T-cell (primary cell): ENCODE measurements at places on chromosomes 13 and 19.

DNA sequence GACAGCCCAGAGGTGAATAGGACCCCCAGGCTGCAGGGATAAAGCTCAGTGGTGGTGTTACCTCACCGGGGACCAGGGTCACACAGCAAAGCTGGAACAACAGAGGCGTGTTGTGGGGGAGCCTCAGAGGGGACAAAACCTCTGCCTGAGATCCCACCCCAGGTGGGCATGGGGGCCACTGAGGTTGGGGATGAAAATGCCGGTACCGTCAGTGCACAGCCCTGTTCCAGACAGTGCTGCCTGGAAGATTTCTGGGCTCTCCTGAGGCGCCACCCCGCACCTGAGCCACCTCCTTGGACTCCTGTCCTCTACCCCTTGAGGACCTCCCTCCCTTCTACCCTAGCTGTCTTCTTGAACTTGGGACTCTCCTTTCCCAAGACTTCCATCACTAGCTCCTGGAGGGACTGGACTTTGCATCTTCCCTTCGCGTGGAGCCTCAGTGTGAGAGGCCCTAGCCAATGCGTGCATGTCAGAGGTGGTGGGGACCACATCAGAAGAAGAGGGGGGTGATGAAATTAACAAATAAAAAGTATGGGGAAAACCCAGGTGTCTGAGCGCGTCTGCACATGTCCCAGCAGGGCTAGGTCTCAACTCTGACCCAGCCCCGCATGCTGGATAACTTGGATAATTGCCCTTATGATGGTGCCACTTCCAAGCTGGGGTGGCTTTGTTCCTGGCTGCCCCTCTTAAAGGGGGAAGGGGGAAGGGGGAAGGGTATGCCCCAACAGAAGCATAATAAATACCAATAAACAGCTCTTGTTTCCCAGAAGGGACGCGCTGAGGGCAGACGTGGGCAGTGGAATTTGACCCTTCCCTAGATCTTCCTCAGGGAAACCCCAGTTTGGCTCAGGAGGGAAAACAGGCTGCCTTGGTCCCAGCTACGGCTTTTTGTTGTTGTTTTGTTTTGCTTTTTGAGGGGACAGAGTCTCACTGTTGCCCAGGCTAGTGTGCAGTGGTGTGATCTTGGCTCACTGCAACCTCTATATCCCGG is 11.6 kb downstream of the CNFN start:
- no peaks in the 10 kb centered on the region for H3K36me3 ChIP-seq
- no peaks in the 10 kb centered on the region for H3K27me3 ChIP-seq
- no peak overlapping the region for H3K27ac ChIP-seq
- no peak overlapping the region for H3K4me3 ChIP-seq
- no peaks in the 10 kb centered on the region for H3K4me1 ChIP-seq

DNA sequence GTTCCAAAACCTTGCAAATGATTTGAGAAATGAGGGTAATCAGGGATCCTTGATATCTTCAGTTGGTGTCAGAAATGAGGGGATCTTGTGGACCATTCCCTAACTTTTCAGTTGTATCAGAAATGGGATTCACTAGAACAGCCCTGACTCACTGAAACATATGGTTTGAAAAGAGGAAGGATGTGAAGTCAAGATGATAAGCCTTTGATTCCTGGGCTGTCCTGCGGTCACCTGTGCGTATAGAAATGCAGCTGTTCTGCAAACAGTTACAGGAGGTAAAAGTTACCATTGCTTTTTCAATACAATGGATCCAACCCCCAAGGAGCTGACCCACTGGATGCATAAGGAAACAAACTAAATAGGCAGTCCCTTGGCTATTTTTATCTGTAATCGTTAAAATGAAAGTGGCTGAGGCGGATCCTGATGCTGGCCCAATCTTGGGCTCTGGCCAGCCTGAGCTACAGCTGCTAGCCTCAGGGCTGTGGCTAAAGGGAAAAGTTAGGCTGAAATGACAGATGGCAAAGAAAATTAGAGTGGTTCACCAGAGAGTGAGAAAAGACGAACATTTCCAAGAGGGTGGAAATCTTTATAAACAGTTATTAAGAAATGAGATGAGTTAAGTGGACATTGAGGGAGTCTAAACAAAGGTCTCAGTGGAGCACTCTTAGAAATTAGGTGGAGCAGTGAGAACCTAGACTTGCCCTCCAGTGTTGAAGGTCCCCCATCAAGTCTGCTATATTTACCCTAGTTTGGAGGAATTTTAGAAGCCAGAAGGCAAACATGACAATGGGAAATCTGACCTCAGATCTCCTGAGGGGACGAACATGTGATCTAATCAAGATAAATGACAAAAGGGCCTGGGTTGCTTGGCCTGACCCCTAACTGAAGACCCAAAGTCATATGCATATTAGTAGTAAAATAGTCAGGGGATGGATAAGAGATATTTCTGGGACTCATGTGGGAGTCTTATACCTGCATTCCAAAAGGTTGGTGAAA is 7.6 kb downstream of the SIGLECL1 start:
- H3K4me3 ChIP-seq, result no peak overlapping the region
- H3K36me3 ChIP-seq, result no peaks in the 10 kb centered on the region
- DNase-seq, result no peak
- no peaks in the 10 kb centered on the region for H3K4me1 ChIP-seq
- no peaks in the 10 kb centered on the region for H3K27me3 ChIP-seq

GRCh38 chr13:40186626-40187323 is 479.7 kb downstream of the FOXO1 start:
- H3K4me1 ChIP-seq, result peaks cover 65% of the 10 kb centered on the region
- DNase-seq, result no peak
- no peak overlapping the region for H3K4me3 ChIP-seq
- peak overlapping the region; percentile 71 for H3K27ac ChIP-seq
- no peaks in the 10 kb centered on the region for H3K36me3 ChIP-seq

GRCh38 chr13:112714376-112715174 is 24.7 kb downstream of the ATP11A start:
- no peaks in the 10 kb centered on the region for H3K27me3 ChIP-seq
- DNase-seq, result no peak
- H3K36me3 ChIP-seq, result no peaks in the 10 kb centered on the region
- no peak overlapping the region for H3K27ac ChIP-seq

GRCh38 chr19:46624958-46625661 is at the start of gene PTGIR:
TSS of gene PTGIR (minus strand) at chr19:46625089. CDS start at chr19:46624225, 864 bp downstream.
- no peak within 1 kb of the TSS for H3K27ac ChIP-seq
- peak within 1 kb of the TSS; percentile 39 for H3K4me3 ChIP-seq
- peaks cover 34% of the 10 kb centered on the region for H3K4me1 ChIP-seq
- DNase-seq, result no peak
- H3K27me3 ChIP-seq, result peaks cover 39% of the 10 kb centered on the region
- H3K36me3 ChIP-seq, result no peaks in the 10 kb centered on the region

DNA sequence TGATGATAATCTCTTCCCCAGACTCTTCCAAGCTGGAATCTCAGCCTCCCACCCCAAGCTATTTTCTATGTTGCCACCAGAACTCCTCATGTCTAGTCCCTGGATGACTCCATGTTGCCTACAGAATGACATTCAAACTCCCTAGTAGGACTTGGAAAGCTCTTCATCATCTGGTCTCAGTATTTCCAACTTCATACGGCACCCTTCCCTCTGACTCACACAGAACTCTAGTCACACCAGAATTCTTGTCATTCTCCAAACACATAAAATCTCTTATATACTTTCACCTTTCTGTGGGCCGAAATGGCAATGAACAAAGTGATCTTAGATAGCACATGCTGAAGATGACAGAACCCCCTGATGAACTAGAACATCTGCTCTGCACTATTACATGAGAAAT is 86.2 kb downstream of the CAB39L start:
- DNase-seq, result no peak
- H3K36me3 ChIP-seq, result no peaks in the 10 kb centered on the region
- H3K4me3 ChIP-seq, result no peak overlapping the region
- H3K27ac ChIP-seq, result no peak overlapping the region
- no peaks in the 10 kb centered on the region for H3K27me3 ChIP-seq

DNA sequence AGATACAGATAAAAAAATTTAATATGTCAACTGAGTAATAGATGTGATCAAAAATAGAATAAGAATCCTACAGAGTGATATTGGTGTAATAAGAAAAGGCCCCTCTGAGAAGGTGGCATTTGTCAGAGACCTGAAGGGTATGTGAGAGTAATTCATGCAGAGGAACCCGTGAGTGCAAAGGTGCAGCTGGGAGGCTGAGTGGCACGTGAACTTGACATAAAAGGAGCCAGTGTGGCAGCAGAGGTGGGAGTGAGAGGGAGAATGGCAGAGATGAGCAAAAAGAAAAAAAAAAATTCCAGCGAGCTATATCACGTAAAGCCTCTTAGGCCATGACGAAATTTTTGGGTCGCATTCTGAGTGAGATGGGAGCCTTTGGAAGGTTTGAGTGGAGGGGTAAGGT is 588.9 kb downstream of the KCTD12 start:
- no peaks in the 10 kb centered on the region for H3K4me1 ChIP-seq
- no peak overlapping the region for H3K27ac ChIP-seq
- no peaks in the 10 kb centered on the region for H3K27me3 ChIP-seq
- DNase-seq, result no peak
- H3K4me3 ChIP-seq, result no peak overlapping the region

GRCh38 chr19:9966024-9966423 is 29.7 kb upstream of the OLFM2 start:
- no peak for DNase-seq
- no peak overlapping the region for H3K4me3 ChIP-seq
- H3K4me1 ChIP-seq, result no peaks in the 10 kb centered on the region
- H3K27ac ChIP-seq, result no peak overlapping the region
- H3K27me3 ChIP-seq, result peaks cover 58% of the 10 kb centered on the region

DNA sequence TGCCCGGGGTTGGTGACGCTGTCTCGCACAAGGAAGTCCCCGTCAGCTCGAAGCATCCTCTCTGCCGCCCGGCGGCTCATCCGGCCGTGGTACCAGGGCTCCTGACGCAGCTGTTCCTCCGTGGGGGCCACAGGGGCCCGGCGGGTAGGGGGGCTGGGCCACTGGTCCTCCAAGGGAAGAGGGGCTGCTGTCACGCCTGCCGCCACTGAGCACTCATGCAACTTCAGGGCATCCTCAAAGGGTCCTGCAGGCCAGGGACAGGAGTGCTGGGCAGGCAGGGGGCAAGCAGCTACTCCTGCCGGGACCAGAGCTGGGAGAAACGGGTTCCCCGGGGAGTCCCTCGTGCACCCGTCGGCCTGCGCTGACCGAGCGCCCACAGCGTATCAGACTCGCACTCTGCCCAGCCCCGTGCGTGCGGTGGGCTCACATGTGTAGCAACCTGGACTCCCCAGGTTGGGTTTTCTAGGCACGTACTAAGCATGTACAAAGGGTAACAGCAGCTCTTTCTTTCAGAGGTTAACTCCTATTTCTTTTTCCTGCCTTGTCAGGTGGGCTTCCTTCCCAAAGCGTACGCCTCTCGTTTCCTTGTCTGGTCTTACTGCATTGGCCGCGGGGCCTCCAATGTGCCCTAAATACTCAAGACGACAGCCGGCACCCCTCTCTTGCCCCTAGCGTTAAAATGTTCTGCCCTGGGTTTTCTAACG is 13.4 kb upstream of the C2CD4C start:
- no peak overlapping the region for H3K27ac ChIP-seq
- H3K27me3 ChIP-seq, result peaks cover 37% of the 10 kb centered on the region
- H3K36me3 ChIP-seq, result no peaks in the 10 kb centered on the region
- no peaks in the 10 kb centered on the region for H3K4me1 ChIP-seq
